ENCODE measurements at places on chromosomes 5 and 9.

GRCh38 chr5:135642934-135643333 lies 64.1 kb upstream of the CXCL14 start:
- DNase-seq = no peak

- no peak for DNase-seq
Measured at GRCh38 chr5:158856291-158856690, 243.4 kb downstream of the EBF1 start.

DNA sequence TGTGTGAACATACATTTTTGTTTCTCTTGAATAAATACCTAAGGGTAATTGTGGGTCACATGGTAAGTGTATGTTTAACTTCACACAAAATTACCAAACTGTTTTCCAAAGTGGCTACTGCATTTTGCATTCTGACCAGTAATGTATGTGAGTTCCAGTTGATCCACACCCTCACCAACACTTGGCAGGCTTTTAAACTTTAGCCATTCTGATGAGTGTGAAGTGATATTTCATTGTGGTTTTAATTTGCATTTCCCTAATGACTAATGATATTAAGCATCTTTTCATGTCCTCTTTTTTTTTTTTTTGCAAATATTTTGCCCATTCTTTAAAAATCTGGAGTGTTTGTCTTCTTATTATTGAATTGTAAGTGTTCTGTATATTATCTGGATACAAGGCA lies 53.5 kb upstream of the MAST4 start:
- DNase-seq = no peak

DNA sequence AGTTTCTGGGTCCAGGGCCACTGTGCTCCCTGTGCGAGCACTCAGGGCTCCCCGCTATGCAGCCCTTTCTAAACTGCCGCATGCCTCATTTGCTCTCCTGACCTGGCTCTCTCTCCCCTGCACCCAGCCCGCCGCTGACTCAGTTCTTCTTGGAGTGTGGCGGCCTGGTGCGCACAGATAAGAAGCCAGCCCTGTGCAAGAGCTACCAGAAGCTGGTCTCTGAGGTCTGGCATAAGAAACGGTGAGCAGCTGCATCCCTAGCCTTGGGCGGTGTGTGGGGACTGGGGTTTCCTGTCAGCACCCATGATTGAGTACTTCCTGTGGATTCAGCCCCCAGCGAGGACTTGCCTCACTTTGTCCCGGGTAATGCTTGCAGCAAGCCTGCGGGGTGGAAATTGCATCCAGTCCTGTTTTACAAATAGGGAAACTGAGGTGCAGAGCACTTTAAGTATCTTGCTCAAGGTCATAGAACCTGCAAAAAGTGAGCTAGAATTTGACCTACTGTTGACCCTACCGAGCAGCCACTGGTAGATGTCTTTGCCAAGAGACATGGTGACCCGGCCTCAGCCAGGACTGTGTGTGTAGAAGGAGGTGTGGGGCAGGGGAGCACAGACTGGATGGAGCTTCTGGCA lies 27.9 kb downstream of the USP20 start:
- DNase-seq = no peak

DNA sequence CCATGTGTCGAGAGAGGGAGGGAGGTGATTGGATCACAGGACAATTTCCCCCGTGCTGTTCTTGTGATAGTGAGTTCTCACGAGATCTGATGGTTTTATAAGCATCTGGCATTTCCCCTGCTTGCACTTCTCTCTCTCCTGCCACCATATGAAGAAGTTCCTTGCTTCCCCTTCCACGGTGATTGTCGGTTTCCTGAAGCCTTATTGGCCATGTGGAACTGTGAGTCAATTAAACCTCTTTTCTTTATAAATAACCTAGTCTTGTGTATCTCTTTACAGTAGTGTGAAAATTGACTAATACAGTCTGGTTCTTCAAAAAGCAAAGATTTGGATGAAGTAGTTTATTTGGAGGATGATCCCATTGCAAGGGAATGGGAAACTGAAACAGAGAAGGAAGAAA lies 11.3 kb upstream of the MIER3 start:
- no peak for DNase-seq

DNA sequence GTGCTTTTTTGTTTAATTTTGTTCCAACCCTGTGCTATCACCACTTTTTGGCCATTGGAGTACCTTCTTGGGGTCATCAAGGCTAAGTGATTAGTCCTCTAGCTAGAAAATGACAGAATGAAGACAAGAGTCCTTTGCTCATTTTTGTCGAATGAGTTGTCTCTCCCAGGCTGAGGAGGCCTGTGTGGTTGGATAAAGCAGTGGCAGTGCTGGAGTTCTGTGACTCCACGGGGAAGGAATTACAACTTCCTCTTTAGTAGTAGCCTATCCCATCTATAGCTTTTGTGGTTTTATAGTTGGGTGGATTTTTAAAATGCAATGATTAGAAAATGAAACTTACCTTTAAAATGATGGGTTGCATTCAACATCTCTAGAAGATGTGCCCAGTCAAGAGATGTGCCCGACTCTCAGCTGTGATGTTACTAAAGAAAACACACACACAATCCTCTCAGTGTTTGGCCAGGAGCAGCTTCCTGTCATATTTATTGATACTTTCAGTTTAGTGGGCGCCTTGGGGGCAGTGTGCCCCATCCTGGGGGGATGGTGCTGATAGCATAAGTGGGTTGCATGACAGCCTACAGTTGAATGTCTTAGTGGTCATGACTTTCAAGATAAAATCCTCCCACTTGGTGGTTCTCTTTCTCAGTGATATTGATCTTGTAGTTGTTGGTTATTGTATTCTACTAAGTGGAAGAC lies 11.9 kb downstream of the OTULINL start:
- no peak for DNase-seq

GRCh38 chr5:135391116-135391868 lies 7.7 kb downstream of the MACROH2A1 start:
- DNase-seq = no peak

DNA sequence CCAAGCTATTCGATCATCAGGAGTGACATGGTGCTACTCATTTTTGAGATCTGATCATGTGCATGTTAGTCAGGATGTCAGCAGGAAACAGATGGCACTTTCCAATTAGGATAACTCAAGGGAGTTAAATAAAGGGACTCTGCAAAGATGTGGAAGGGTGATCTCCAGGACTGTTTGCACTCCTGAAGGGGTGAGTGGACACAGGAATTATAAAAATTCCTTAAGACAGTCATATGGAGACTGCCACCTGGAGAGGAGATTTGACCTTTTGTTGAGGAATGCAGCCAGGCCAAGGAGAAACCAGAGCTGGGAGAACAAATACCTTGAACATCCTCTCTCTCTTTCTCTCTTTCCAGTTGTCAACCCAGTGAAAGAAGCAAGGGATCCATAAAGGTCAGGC lies 189.1 kb downstream of the GABRG2 start:
- DNase-seq = no peak

DNA sequence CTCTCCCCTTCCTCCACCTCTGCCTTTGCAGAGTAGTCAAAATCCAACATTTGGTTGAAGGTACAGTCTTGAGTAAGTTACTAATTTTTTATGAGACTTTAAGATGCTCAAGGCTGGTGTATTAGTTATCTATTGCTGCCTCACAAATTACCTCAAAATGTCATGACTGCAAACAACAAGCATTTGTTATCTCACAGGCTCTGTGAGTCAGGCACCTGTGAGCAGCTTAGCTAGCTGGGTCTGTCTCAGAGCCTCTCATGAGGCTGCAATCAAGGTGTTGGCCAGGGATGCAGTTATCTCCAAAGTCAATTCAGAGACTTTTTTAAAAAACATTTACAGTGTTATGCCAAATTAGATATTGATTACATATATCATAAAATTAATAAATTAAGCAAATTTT lies 371.3 kb upstream of the RGMB start:
- no peak for DNase-seq

- no peak for DNase-seq
Measured at GRCh38 chr9:71937898-71938297, 26.5 kb downstream of the C9orf85 start.

DNA sequence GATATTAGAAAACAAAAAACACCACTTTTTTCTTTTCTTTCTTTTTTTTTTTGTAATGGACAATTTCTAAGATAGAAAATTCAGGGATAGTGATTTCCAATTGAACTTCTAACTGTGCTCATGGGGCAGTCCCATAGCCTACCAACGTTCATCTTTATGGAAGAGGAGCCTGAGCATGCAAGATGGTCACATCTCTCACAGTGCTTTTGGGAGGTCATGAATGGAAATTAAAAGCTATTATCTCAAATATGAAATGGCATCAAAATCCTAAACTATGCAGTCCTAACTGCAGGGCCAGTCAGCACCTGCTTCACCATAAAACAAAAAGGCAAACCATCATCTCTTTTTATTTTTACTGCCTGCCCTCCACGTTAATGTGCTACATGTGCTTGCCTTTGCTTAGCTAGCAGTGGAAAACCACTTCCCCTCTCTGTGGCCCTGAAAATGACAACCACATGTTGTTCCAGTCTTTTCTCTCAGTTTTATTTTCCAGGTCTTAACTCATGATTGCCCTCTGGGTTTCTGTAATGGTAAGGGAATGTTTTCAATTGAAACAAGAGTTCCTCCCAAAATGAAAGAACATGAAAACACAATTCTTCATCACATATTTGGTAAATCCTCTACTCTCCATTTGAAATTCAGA lies 16.7 kb downstream of the IFNB1 start:
- DNase-seq = no peak

- DNase-seq = no peak
Measured at GRCh38 chr5:133995341-133995740, 9.4 kb downstream of the VDAC1 start.

GRCh38 chr5:142842994-142843905 lies 73.1 kb downstream of the ARHGAP26 start:
- no peak for DNase-seq

DNA sequence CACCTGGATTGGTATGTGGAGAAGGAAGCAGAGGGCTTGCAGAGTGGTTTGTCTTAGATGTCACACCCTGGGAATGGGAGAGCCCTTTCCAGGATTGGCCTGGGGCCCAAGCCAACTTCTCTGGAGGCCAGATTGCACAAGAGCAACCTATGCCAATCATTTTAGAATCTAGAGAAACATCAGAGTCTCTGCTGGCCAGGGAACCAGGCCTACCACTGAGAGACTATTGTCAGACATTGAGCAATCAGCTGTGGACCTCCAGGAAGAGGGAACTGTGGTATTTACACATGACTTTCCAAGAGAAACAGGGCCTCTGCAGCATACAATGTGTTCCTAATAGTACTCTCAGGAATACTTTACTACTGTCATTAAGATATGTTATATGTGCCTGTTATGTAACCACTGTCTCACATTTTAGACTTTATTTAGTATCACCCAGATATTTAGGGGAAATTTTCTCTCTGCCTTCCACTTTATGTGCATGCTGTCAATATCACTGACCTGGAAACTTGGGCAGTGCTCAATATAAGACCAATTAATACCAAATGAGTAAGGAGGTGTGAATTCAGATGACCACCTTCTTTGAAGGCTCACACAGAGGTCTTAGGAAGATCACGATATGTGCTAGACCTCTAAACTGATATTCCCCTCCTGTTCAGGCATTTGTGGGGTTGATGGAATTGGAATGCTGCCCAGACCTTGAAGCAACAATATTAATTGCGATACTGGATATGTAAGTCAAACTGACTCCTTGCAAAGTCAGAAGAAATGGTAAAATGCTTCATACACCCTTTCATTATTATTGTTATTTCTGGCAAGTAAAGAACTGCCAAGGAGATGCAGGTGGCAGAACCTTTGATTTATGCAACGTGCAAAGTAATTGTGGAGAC lies 20.5 kb upstream of the CCL28 start:
- no peak for DNase-seq

DNA sequence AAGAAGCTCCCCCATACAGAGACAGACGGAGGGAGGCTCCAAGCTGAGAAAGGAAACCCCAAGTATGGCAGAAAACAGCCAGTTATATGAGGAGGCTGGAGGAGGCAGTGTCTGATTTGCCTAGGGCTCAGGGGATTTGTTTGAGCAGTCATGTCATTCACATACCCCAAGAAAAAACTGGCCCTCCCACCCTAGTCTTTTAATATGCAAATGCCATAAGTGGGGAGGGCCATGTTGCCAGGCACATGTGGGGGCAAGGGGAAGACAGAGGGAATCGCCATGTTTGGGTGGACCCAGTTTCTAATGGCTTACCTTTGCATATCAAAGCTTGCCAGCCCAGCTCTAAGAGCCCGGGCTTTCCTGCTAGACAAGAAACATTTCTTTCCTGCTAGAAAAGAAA lies 1163.8 kb downstream of the TAF11L14 start:
- no peak for DNase-seq

GRCh38 chr9:2622461-2623287 lies 1.1 kb downstream of the VLDLR start:
- no peak for DNase-seq

DNA sequence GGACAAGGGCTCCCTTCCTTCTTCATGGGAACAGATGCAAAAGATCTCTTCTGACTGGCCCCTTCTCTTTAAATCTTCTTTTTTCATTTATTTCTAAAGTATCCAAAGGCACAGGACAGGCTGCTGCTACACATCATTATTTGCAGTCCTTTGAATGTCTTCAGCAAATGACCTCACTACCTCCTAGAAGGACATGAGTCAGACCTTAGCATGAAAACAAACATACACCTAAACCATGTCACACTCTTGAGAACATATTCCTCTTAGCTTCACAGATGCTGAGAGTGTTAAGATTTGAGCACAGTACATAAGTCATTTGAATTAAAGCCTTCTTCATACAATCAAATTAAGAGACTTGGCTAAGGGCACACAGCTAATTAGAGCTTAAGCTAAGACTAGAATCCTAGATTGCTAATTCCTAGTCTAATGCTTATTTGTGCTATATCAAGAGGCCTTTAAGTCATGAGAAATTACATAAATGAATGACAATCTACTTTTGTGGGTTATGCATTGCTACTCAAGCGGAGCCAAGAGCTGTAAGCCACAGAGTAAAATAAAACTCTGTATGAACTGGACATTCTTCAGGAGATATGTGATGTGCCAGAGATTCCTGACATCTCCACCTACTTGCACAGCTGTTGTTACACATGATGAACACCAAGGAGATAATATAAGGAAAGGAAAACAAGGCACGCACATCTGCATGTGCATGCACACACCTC lies 109.1 kb upstream of the PTGER4 start:
- DNase-seq = no peak

DNA sequence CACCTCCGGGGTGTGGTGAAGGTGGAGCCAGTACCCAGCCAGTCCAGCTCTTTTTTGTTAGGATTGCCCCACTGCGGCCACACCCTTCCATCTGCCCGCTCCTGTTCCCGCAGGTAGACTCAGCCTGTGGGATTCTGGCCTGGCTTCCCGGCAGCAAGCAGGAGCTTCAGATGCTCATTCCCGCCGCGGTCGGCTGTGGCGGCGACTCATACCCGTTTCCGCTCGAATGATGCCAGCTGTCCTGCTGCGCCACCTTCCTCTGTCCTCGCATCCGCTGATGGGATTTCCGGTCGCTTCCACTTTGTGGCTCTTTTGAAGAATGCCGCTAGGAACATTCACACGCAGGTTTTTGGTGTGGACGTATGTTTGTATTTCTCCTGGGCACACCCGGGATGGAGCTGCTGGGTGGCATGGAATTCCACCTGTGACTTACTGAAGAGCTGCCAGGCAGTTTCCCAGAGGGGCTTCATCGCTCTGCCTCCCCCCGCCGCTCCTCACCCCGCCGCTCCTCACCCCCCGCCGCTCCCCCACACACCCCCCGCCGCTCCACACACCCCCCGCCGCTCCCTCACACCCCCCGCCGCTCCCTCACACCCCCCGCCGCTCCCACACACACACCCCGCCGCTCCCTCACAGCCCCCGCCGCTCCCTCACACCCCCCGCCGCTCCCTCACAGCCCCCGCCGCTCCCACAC lies 60.3 kb downstream of the TENT4A start:
- no peak for DNase-seq

All from stimulated activated CD4-positive, alpha-beta T cell treated with anti-CD3 and anti-CD28 coated beads, Interleukin-1b, Interleukin-23, amount 100 ng/mL, for 1 hour (primary cell).